ENCODE measurements at places on chromosomes 1 and 21. TPM values are rescaled to one million over a fixed set of nuclear protein-coding genes. Genes with fewer than 3 reads are reported as not detected.
A peak's percentile ranks its signal among the peaks of the same experiment; 100 is the strongest.

ALX3 gene
- total RNA-seq, result not detected

DNA sequence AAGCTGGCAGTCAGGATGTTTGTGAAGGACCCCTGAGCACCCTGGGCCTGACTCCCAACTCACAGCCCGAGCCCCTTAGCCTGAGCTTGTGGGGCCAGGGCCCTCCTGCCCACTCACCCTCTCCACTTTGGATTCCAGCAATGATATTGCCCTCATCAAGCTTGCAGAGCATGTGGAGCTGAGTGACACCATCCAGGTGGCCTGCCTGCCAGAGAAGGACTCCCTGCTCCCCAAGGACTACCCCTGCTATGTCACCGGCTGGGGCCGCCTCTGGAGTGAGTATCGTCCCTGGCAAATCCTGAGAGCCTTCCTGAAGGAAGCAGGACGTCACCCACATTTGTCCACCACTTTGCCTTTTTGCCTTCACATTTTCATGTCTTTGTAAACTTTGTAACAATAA, 5.0 kb downstream of the CTRC start:
- DNase-seq, result no peak

GRCh38 chr1:45617618-45618017, 6.2 kb downstream of the CCDC17 start:
- DNase-seq, result peak; percentile 73

DNA sequence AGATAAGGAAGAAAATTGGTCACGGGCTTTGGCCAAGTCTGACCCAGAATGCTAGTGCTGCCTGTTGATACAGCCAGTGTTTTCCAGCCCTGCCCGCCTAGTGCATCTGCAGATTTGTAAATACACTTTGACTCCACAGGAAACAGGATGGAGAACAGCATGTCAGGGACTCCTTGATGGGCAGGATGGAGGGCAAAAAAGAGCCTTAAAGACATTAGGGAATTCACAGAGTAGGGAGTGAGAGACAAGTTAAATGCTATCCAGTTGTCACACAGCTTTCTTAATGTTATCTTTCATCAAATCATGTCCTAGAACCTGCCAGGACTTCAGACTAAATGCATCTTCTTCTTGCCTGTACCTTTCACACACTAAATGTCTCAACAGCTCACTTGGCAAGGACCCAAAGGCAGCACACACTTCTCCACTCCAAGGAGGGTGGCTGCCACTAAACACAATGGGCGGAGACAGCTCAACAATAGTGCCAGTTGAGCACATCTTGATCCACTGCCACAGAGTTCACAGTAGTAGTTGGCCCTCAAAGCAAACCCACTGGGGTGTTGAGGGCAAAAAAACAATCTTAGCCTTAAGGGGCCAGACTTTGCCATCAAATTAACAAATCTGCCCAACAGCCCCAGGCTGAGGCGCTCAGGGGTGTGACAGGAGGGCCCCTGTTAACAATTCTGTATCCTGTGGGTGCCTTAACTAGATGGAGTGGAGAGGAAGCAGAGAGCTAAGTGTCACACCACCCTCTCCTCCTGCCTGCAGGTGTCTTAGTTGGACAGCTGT, 2.7 kb downstream of the HIVEP3 start:
- DNase-seq, result no peak

DNA sequence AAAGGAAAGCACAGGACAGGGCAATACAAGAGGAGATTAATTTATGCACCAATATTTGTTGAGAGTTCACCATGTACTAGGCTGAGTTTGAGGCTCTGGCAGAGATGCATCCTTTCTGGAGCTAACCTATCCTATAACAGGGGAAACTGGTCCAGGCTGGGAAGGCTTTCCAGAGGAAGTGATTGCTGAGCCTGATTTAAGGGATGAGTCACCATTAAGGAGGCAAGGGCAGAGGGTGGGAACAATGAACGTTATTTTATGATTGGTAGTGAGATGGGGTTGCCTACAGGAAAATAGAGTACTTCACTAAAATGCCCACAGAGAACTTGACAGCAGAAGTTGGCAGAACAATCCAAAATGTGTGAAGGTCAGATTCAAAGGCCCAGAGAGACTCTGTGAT, 141.4 kb downstream of the PLPP3 start:
- DNase-seq, result no peak

GRCh38 chr1:164773102-164773501, 214.1 kb downstream of the PBX1 start:
- DNase-seq, result no peak

CFHR4 gene
- total RNA-seq, result not detected

DNA sequence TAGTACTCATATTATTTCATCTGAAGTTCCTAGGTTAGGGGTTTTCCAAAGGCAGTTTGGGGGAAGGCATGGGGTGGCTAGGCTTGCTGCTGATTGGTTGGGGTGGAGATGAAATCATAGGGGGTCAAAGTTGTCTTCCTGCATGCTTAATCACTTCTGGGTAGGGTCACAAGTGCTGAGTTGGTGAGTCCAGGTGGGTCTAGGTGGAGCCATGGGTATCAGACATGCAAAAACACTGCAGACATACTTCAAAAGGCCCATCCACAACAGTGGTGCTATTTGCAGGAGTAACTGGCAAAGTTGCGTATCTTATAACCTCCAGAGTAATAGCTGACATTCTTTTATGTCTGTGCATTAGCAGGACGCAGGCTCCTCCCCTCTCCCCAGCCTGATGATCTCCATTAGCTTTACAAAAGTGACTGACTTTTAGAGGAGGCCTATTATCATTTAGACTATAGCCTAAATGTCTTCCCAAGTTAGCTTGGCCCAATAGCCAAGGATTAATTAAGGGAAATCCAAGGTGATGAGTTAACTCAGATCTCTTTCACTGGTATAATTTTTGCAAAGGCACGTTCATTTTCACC, 374.4 kb upstream of the PRMT6 start:
- DNase-seq, result no peak

GRCh38 chr1:230248016-230248888, 177.9 kb downstream of the PGBD5 start:
- DNase-seq, result no peak

- DNase-seq, result no peak
Observed at GRCh38 chr1:119648620-119649004, 546 bp upstream of the ZNF697 start.

STK40 gene
- 12.4 TPM for total RNA-seq

CRYAA gene
- total RNA-seq, result not detected

SLC35F3 gene
- total RNA-seq, result not detected

DNA sequence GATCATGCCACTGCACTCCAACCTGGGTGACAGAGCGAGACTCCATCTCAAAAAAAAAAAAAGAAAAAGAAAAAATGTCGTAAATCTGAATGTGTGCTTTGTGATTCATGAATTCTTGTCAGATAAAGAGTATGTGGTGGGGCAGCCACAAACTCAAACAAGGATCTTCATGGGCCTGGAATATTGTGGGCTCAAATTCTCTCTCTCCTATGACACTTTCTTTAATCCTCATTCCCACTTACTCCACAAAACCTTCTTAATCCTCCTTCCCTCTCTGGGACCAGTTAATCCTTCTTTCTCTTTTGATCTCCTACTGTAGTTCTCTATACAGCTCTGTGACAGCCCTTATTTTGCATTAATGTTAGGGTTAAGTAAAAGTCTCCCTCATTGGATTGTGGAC, 112.3 kb downstream of the AK5 start:
- DNase-seq, result no peak

DNA sequence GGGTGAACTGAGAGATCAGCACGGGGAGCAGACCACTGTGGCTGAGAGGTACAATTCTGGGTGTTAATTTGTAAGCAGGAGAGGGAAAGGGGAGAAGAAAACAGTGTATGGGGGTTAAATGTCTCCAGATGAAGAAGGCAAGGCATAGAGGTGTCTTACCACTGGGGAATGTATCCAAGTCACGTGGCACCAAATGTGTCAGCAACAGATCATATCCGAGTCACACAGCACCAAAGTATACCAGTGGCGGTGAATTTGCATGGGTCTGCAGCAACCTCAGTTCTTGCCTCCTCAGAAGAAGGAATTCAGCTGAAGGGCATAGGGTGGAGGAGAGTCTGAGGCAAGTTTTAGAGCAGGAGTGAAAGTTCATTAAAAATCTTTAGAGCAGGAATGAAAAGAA, 21.2 kb upstream of the SYCP1 start:
- no peak for DNase-seq

DNA sequence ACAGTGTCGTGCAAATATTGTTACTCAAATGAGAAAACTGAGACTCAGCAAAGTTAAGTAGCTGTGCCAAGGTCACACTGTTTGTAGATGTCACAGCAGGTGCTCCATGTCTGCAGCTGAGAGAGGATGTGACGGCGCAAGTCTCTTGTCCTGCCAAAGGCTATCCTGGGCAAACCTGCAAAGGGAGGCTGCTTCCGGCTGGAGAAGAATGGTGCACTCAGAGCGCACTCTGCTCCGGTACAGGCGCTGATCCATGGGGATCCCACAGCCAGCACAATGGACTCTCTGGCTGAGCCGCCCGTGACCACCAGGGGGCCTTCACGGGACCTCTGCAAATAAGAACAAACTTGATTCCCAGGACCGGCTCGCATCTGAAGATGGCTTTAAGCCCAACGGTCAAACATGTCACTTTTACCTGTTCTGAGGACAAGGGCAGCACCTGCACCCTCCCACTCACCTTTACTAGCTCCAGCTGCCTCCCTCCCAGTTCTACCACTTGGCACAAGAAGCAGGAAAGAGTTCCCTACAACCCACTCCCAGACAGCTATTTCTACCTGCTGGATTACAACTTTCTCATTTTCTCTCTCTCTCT, 21.9 kb downstream of the RD3 start:
- DNase-seq, result peak; percentile 88

LAMC1 gene
- 966 TPM for total RNA-seq

- no peak for DNase-seq
Observed at GRCh38 chr21:26273686-26274313, 103.2 kb upstream of the APP start.

- DNase-seq, result no peak
Observed at GRCh38 chr1:187816646-187817045, 987.9 kb downstream of the PLA2G4A start.

GRCh38 chr21:46061063-46061462, 36.8 kb upstream of the COL6A2 start:
- DNase-seq, result no peak

GRCh38 chr1:36134505-36135329, 9.7 kb upstream of the COL8A2 start:
- peak; percentile 91 for DNase-seq

GRCh38 chr1:6014130-6014999, 22.1 kb upstream of the NPHP4 start:
- DNase-seq, result peak; percentile 84

UMODL1 gene
- total RNA-seq, result not detected

DNA sequence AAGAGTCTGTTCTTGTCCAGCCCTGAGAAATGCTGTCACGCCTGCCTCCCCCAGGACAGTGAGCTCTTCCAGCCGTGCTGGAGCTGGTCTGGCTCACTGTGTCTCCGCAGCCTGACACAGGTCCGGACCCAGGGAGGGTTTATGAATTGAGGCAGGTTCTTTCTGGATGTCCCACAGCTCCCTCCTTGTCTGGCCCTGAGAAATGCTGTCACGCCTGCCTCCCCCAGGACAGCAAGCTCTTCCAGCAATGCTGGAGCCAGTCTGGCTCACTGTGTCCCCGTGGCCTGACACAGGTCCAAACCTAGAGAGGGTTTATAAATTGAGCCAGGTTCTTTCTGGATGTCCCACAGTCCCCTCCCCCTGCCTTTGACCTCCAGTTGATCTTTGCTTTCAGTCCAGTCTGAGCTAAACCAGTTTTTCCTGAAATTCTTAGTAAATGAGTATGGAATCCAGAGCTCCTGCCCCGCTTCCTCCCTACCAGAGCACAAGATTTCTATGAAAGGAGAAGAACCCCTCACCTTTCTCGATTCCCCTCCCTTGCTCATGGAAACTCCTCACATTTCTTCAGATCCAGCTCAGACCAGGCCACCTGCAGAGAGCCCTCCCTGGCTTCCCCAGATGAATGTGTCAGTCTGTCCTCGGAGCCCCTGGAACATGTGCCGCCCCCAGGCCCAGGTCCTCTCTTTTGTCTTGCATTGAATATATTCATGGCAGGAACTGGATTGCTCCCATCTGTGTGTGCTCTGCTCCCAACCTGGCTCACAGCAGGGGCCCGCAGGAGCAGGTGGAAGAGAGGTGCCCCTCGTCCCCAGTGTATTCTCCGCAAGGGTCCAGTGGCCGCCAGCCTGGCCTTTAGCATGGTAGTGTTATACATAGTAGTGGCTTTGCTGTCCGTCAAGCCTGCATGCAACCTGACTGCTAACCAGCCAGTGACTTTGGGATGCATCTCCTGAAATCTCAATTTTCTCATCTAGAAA, 116.3 kb downstream of the EPHB2 start:
- peak; percentile 73 for DNase-seq

GRCh38 chr1:92485381-92486250, 1.1 kb downstream of the GFI1 start:
- DNase-seq, result peak; percentile 89

- DNase-seq, result no peak
Observed at GRCh38 chr1:8465013-8465412, 147.1 kb downstream of the SLC45A1 start.

DNA sequence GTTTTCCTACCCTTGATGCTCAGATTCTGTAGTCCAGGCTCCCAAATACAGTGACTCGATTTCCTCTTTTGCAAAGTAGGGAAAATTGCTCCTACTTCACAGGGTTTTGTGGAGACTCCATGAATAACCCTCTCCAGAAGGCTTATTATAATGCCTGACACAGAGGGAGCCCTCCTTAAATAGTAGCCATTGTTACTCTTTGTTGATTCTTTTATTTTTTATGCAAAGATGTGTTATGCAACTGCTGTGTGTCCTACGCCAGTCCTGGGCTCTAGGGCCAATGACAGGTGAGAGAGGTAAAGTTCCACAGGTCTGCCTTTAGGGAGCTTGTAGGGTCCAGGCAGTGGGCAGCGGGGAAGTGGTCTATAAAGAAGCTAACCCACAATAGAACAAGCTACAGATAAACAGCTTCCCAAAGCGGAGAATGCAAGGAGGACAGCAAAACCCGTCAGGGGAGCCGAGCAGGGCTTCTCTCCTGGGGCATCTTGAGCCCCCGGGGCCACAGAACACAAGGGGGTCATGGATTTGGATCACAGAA, 1.5 kb downstream of the AADACL3 start:
- DNase-seq, result no peak

DNA sequence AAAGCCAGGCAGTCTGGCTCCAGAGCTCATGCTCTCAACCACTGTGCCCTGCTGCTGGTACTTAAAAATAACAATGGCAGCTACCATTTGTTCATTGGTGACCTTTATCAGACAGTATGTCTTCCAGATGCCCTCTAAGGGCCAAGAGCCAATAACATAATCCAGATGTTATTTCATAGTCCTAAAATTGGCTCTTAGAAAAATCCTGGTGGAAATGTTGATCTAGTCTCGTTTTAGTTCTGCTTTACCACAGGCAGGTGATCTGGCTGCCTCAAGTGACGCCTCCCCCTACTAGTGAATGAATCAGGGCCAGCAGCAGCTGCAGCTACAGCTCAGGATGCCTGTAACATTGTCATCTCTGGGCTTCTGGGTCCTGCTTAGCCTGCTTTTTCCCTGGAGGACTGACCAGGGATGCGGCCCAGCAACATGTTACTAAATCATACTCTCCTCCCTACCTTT, 12.6 kb upstream of the HMGN2 start:
- no peak for DNase-seq
